Fibroblast of the conjunctiva (primary cell): ENCODE measurements at places on chromosomes 13 and 19.
A peak's percentile ranks its signal among the peaks of the same experiment; 100 is the strongest.

DNA sequence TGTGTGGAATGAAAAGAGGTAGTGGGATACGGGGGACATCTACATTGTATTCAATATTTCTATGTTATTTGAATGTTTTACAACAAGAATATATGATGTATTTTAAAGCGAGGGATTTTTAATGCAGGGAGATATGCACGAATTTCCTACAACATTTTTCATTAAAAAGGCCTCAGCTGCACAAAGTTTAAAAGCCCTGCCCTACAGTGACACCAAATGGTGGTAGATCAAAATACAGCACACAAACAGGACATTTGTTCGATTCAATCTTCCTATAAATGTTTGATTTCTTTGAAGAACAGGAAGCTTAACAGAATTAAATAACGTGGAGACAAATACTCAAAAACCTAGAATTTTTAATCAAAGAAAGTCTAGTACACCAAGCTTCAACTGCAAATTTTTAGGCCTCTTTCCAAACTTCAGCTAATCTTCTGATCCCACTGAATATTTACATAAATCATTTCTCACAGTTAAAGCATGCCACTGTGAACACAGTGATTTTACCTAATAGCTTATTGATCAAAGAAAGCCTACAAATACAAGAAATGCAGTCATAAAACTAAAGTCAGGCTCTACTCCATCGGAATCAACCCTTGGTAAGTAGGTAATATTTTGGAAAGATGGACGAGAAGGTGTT lies 257.2 kb downstream of the DIAPH3 start:
- peak; percentile 37 for DNase-seq

GRCh38 chr13:48993150-48993549 lies 17.4 kb downstream of the FNDC3A start:
- DNase-seq, result no peak

DNA sequence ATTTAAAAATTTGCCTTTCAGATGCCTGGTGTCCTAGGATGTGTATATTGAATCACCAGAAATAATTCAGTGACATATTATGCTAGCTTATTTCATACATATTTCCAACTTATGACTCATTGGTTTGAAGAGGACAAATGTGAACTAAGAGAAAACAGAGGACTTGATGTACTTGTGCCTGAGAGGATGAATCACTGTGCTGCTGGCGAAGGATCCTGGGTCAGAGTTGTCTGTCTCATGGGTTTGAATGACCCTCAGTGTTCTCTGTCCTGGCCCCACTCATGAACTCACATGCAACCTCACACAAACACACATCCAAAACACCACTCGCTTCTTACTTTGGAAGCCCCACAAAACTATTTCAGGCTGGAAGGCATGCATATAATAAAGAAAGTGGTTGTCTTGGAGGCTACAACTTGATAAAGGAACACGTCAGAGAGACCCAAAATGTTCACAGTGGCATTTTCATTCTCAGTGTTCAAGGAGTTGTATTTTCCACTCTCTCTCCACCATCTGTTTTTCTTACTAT lies 129.0 kb upstream of the SPRY2 start:
- DNase-seq, result peak; percentile 99

DNA sequence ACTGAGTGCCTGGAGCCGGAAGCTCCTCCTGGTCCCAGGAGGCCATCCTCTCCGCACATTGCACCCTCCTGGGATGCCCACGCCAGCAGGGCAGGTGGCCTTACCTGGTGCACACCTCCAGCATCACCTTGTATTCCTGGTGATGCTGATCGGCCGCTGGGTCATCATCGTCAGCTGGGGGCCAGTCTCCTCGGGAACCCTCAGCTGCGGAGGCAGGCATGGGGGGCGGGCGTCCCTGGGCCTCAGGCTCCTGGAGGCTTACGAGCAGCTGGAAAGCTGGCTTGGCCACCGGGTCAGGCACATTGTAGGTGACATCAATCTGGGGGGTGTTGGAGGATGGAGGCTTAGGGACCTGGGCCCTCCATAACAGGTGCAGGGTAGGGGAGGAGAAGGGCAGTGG lies 13.7 kb downstream of the F2RL3 start:
- no peak for DNase-seq

DNA sequence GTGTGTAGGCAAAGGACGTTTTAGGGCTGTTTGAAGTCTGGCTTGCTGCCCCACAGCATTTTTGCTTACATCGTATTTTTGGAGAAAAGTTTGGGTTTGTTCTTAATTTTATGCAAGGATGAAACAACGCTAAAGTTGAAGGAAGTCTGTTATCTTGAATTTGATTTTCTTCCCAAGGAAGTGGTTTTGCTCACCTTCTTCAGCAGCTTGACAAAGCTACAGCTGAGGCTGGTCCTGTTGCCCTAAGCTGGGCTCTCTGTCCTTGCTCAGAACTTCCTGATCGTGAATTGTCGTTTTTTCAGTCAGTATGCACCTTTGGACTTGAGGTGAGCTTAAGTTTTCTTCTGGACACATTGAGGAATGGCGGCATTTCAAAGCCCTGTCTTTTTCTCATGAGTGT lies 62.1 kb upstream of the GSX1 start:
- DNase-seq, result no peak

DNA sequence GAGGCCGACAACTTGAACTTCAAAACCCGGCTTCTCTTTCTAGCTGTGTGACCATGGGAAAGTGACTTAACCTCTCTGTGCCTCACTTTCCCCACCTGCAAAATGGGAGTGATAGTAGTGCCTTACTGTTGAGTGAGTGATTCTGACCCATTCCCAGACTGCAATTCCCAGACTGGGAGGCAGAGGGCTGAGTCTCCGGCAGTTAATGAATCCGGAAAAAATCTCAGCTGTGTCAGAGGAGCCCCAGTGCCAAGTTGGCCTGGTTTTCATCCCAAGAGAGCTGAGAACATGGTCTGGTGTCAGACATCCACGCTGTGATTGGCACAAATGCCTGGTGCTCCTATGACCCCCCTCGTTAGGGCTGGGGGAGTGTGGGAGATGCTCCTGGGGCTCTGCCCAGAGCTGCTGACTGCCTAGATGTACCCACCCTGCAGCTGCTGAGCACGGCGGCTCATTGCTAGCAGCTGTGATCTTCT lies 50.0 kb downstream of the PIN1 start:
- DNase-seq, result peak; percentile 82

- peak; percentile 47 for DNase-seq
Measured at GRCh38 chr19:41223431-41224234, 4.6 kb downstream of the AXL start.

DNA sequence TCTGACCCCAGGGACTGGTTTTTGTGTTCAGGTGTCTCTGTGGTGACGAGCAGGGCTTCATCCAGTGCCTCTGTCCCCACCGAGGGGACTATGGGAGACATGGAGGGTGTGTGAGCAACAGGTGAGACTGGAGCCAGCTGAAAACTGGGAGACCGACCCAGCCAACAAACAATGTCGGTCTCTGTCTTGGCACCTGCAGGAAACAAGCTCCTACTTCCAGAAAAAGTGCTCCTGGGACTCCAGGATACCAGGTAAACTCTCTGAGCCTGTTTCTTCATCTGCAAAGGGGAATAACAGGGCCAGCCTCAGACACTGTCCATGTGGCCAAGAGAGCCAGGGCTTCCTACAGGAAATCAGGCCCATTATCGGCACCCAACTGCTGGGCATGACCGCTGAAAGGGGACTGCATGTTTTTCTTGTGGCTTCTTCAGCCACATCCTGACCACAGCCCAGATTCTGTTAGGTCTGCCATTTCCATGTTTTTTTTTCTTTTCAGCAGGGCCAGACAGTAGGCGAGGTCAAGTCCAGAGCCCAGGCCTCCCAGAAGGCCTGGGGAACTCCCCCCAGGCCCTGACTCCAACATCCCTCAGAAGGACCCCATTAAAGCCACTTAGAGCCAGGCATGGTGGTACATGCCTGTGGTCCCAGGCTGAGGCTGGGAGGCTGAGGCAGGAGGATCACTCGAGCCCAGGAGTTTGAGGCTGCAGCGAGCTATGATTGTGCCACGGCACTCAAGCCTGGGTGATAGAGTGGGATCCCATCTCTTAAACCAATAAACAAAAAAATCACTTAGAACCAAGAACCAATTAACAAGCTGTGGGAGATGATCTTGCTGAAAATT lies 836 bp upstream of the BST2 start:
- no peak for DNase-seq

- DNase-seq, result no peak
Measured at GRCh38 chr13:105007166-105007808, 1528.2 kb downstream of the EFNB2 start.

DNA sequence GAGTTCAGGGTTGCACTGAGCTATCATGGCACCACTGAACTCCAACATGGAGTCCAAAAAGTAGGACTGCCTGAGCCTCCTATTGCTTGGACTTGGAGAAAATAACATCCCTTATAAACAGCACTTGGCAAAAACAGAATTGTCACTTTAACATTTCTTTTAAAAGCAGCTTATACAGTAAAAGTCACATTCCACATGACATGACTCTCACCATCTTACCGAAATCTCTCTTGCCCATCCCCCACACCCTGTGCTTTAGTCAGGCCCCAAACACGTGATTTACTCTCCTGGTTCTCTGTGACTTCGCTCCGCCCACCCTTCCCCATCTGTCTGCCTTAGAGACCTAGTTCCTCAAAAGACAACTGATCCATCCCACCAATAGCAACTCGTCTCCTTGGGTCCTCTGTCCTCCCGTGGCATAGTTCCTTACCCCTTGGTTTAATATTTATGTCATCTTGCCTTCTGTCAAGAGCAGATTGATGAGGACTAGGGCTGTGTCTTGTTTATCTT lies 4.6 kb downstream of the SAFB start:
- no peak for DNase-seq

DNA sequence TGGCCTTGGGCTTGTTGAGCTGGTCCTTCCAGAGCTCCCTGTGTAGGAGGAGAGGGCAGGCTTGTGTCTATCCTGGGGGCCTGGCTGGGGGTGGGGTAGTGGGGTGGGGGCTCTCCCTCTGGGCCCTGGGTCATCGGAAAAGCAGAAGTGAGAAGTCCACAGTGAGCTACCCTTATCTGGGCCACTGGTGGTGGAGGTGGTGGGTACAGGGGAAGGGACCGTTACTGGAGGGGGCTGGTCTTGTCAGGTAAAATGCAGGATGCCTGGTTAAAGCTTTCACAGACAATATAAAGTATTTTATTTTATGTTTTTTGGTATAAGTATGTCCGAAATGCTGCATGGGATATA lies 342 bp upstream of the SIGLEC10 start:
- DNase-seq, result no peak

DNA sequence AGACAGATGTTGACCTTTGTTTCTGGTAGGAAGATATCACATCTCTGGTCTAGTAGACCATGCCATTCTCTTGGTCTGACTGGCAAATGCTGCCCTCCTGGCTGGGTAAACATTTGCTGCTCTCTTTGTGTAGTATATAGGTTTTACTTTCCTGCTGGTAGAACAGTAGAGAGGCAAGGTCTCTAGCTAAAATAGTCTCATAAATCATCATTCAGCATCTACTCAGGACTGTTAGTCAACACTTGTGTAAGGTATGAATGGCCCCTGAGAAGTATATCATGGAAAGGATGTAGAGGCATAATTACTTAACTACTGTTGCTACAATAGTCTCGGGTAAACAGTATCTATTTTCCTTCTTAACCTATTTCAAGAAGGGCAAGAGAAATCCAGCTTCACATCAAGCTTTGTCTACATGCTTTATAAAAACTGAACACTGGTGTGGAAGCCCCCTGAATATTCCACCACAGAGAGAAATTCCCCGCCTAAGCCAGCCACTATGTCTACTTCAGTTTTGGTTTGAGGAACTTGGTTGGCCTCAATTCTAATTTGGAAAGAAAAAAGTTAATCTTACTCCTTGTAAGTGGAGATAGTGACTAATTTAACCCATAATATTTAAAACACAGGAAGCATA lies 18.4 kb upstream of the MYCBP2 start:
- no peak for DNase-seq

GRCh38 chr19:566403-566802 lies 6.0 kb upstream of the BSG start:
- DNase-seq, result no peak

GRCh38 chr19:29812080-29812880 lies 489 bp downstream of the CCNE1 start:
- DNase-seq, result no peak

GRCh38 chr19:20413705-20414104 lies 151.9 kb downstream of the ZNF737 start:
- DNase-seq, result no peak
